ENCODE measurements at places on chromosomes 16 and 17.

GRCh38 chr17:55629995-55630394 lies 92.7 kb downstream of the TMEM100 start:
- DNase-seq = no peak

GRCh38 chr17:78706271-78706915 lies 75.7 kb downstream of the CYTH1 start:
- no peak for DNase-seq

GRCh38 chr16:24820522-24820921 lies 25.2 kb upstream of the SLC5A11 start:
- DNase-seq = peak; percentile 2

DNA sequence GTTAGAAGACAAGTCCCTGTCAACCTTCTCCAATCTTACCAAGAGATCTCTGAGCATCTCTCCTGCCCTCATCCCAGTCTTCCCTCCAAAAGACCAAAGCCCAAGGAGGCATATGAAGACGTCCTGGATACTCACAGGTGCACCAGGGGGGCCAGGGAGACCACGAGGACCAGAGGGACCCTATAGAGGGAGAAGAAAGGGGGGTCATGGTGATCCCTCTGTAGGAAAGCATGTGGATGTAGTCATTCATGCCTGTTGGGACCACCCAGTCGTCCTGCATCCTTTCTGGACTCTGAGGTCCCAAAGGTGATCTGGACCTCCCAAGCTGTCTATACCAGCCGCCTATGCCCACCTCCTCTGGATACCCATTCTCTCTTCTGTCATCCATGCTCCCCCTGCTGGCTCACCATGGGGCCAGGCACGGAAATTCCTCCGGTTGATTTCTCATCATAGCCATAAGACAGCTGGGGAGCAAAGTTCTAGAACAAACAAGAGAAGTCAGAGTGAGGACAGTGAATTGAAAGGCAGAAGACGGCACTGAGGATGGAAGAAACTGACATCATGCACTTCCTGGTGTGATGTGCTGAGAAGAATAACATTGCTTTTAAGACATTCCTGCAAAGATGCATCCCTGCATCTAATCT lies 3.3 kb downstream of the COL1A1 start:
- DNase-seq = no peak

DNA sequence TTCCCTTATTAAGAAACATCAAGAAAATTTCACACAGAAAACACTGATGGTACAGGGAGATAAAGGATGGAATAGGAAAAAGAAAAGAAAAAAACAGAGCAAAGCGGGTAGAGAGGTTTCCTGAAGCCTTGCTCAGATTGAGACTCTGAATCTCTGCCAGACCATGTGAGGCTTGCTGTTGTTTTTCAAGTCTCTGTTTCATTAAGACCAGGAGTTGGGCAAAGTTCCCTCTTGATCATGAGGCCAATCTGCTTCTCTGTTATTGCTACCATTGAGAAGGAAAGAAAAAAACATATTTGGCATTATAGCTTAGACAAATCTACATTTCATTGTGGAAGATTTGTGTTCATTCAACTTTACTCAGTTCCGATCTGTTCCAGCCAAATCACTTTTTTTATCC lies 201.6 kb upstream of the SOX9 start:
- no peak for DNase-seq

- DNase-seq = no peak
Measured at GRCh38 chr17:34606763-34607162, 27.4 kb downstream of the TMEM132E start.

DNA sequence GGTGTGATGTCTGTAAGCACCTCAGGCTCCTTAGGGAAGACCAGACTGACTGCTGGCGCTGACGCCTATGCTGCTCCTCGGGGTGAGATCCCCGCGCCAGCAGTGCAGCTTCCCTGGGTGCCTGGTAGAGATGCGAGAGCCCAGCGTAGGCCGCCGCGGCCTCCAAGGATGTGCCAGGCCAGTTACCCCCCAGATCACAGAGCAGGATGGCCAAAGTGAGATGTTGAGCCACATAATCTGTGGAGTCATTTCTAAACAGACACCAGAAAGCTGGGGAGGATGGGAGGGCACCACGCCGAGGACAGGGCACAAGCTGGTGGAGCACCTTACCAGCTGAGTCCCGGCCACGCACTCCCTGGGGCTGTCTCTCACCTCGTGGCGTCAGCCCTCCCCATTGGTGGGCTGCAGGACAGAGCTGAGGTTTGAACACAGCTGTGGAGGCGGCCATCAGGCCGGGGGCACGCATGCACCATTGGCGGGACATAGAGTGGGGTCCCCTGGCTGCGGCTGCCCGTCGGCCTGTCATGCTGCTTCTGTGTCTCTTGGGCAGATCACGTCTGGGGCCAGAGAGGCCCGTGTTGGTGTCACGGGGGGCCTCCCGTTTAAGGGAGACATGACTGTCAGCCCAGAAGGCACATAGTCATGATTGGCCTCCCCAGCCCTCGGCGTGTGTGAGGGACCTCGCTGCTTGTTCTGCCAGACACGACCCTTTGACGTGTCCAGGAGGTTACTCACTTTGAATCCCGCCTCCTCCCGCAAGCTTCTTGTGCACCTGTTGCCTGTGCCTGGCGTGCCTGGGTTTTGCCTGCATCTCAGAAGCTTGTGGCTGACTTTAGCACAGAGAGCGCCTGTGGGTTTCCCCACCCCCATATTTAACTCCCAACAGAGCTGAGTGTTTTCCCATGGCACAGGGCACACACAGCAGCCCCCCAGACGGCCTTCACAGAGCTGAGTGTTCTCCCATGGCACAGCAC lies 21.9 kb downstream of the MAPK8IP3 start:
- DNase-seq = no peak

GRCh38 chr16:71711789-71712188 lies 12.7 kb downstream of the PHLPP2 start:
- no peak for DNase-seq

- DNase-seq = peak; percentile 45
Measured at GRCh38 chr17:4947010-4947410, 1.3 kb downstream of the PFN1 start.

GRCh38 chr16:51635181-51635580 lies 484.1 kb upstream of the SALL1 start:
- no peak for DNase-seq

DNA sequence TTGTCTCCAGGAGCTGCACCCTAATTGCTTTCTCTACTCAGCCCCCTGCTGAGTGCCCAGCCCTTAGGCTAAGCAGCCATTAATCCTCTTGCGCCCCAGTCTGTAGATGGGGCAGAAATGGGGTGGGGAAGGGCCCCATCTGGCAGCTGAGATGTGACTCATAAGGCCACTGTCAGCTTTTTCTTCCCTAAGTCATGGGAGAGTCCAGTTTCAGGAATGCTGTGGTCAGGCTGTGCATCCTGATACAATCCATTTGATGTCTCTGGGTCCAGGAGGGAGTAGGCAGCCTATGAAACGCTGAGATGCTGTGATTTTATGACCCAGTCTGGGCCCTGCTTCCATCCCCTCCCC lies 12.3 kb downstream of the PLXDC1 start:
- DNase-seq = no peak

DNA sequence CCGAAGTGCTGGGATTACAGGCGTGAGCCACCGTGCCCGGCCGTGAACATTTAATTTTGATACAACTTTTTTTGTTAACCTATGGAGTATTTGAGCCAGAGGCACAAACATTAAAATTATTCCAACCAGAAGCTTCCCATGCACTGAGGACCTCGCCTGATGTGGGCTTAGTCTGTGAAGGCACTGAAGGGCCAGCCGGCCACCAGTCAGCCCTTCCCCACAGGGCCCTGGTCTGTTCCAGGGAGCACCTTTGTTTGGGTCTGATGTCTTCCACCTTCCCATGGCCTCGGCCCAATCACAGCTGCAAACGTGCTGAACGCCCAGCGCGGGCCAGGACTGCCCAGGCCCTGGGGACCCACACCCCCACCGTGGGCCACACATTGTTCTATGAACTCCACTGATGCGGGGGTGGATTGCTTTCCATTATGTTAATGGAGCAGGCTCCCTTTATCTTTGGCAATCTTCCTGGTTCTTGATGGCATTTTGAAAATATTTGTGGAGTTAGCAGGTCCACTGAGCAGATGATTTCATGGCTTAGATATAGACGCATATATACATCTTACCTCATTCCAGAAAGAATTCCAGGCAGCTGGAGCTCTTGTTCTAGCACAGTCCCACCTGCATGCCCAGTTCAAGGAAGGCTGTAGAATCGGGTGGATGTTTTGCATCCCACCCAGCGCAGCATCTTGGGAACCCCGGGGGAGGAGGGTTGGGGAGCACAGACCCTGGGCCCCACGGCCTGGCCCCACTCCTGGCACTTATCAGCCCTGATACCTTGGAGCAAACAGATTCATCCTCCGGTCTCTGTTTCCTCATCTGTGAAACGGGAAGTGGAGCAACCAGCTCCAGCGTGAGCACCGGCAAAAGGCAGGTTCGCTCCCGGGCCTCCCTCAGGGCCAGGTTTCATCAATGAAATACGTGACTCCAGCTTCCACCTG lies 14.5 kb downstream of the SPIRE2 start:
- no peak for DNase-seq

- DNase-seq = no peak
Measured at GRCh38 chr16:27085182-27085581, 18.5 kb downstream of the C16orf82 start.

DNA sequence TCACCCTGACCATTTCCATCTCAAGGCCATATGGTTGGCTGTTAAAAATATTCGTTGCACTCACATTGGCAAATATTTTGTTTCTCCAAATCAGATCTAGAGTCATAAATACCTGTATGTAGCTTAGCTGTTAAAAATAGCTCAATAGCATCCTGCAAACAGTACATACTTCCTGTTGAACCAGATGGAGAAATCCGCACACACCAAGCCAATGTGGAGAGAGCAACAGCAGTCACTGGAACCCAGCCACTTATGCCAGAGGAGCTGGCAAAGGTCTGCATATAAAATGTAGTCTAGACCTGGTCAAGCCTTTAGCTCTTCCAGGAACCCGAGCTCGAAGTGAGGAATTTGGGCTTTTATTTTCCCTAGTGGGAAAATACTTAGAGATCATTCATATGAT lies 146.4 kb upstream of the KCNJ16 start:
- DNase-seq = no peak

DNA sequence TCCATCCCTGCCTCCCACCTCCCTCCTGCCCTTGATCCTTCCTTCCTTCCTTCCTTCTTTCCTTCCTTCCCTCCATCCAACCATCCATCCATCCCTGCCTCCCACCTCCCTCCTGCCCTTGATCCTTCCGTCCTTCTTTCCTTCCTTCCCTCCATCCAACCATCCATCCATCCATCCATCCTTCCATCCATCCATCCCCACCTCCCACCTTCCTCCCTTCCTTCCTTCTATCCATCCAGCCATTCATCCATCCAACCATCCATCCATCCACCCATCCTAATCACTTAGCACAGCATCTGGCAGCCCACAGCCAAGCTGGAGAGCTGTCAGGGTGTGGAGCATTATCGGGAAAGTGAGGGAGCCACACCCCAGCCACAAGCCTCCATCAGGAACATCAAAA lies 54.5 kb downstream of the TK2 start:
- DNase-seq = no peak

GRCh38 chr17:74011966-74012365 lies 191.5 kb upstream of the RPL38 start:
- no peak for DNase-seq

DNA sequence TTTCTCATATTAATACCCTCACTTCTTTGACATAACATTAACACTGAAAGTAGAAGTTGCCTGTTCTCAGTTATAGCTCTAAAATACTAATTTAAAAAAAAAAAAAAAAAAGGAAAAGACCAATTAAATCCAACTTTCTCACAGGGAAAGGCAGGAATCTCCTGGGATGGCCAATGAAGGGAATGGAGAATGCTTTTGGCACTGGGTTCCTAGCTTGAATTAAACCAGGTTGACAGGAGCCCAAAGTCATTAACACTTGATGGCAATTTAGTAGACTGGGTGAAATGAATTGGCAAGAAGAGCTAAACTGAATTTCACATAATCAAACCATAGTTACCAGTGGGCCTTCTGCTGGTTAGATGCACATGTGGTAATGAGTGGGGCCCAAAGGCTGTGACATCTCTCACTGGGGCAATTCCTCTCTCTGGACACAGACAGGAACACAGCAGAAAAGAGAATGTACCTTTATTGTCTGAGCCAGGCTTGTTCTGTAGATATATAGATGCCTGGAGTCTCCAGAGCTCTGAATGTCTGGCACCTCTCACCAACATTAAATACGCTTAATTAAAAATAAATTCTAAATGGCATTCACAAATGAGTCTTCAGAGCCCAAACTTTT lies 37.6 kb downstream of the NXPH3 start:
- DNase-seq = no peak

GRCh38 chr16:89049484-89050118 lies 44.1 kb upstream of the ACSF3 start:
- no peak for DNase-seq

DNA sequence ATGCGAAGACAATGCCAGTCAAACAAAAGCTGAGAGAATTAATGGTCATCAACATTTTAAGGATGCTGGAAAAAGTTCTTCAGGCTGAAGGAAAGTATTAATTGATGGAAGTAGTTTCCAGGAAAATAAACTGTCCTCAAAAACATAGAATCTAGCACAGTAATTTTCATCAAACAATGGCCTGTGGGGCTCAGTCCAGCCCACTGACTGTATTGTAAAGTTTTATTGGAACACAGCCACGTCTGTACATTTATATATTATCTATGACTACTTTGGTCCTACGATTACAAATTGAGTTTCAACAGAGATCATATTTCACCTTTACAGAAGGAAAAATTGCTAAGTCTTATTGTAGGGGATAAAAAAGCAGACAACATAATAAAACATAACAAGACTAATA lies 484.5 kb downstream of the KCNJ2 start:
- DNase-seq = no peak

Data from GF-D8 (cell line).